NCI-H1092 (cell line): ENCODE measurements at places on chromosomes 3 and 15.

DNA sequence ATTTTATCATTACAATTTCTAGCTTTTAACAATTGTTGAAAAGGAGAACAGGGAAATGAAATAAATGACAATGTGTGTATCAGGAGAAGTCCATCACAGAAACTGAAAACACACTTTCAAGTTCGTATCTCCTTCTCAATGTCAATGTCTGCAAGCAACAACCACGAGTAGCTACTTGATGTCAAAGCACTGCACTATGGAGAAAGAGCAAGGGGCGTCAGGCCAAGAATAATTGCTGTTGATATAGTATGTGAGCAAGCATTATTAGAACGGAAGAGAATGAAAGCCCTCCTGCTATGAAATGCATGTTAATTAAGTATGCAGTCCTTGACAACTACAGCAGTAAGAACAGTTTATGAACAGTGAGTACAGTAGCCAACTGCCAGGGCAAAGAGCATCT is 1250.1 kb downstream of the ZPLD1 start:
- DNase-seq = no peak

DNA sequence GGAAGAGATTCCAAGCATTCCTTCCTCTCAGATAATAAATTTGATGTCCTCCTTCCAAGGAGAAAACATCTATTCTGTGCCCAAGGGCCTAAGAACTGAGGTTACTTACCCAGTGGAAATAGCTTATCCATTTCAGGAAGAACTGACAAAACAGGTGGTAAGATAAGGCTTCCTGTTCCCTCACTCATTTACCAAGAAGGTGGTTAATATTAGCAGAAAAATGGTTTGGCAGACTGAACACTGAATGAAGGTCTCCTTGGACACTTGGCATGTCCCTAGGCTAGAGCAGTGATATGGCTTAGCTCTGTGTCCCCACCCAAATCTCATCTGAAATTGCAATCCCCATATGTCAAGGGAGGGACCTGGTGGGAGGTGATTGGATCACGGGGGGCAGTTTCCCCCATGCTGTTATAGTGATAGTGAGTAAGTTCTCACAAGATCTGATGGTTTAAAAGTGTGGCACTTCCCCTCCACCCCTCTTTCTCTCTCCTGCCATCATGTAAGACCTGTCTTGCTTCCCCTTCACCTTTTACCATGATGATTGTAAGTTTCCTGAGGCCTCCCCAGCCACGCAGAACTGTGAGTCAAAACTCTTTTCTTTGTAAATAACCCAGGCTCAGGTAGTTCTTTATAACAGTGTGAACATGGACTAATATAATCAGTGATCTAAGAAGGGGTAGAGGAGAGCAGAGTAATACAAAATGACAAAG is 127.4 kb downstream of the ST8SIA2 start:
- no peak for DNase-seq

GRCh38 chr15:96285305-96285704 is 45.2 kb upstream of the NR2F2 start:
- no peak for DNase-seq

GRCh38 chr3:122353893-122354401 is 28.9 kb downstream of the CSTA start:
- DNase-seq = no peak

DNA sequence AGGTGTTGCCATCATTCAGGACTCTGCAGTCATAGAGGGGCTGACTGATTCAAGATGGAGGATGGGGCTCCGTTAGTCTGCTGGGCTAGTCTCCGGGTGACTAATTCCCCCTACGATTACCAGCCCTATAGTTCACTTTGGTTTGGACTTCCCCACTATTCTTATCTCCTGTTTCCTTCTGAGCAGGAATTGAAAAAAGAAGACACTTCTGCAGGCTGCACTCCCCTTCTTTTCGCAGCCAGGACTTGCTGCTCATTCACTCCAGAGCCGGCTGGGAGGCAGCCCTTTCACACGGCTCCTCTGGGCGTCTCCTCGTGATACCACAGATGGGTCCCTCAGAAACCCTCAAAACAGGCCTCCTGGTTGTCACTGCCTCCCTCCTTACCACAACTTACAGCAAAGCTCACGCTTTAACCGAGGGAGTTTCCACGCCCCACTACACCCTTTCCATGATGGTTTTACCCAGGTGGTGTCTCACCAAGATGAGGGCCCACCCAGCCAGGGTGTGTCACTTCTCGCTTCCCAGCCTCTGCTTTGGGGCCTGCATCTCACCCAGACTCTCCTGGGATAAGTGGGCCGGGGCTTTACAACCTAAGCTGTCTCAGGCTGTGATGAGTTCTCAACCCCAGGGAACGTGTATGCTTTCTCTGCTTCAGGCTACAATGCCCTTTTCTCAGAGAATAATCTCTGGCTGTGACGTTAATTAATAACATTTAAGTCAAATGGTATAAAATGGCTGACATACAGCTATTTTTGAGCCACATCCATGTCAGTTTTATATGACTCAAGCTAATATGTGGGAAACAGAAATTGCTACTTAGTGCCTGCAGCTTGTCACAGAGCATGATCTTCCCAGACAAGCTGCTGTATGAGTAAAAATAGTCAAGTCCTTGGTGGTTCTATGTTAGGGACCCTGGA is 11.9 kb downstream of the CX3CR1 start:
- DNase-seq = no peak

- no peak for DNase-seq
Measured at GRCh38 chr3:15271785-15272381, 60.5 kb downstream of the SH3BP5 start.

GRCh38 chr15:40048211-40048792 is 9.3 kb upstream of the SRP14 start:
- no peak for DNase-seq

GRCh38 chr3:16606398-16606797 is 1.2 kb upstream of the DAZL start:
- DNase-seq = no peak

DNA sequence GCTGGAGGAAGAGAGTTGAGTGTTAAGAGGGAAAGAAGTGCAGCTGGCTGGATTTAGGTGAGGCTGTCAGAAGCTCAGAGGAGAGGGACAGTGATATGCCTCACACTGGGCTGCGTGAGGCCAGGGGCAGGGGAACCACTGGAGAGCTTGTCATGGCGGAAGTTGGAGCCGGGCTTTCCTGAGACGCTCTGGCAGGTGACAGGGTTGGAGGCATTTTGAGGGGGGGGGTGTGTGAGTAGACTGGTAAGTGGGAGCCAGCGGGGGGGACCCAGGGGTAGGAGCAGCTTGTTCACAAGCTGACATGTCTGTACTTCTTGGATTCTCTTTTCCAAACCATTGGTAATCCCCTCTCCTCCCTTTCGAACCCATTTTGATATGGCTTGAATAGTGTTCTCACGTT is 331.5 kb upstream of the RGMA start:
- DNase-seq = no peak

DNA sequence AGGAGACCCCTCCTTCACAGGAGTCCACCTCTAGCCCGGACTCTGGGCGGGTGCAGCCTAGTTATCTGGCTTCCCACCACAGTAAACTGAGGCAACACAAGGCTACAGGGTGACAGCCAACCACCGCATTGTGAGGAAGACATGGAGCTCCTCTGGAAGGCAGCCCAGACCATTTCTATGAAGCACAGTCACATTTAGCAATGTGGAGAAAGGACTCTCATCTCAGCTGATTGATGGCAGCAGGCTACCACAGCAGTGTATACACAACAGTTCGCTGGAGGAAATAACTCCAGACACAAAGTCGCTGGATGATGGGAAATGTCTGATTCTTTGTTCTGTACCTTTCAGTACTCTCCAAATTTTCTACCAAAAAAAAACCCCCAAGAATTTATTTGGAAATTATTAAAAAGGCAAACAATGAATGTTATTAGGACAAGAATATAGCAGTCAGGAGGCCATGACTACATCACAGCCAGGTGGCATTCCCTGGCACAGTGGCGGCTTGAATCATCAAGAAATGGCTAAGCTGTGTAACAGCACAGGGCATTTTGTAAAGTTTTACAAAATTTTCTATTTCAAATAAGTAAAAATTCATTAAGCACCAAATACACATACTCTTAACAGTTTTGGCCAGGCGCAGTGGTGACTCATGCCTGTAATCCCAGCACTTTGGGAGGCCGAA is 40.1 kb downstream of the FAN1 start:
- DNase-seq = no peak

DNA sequence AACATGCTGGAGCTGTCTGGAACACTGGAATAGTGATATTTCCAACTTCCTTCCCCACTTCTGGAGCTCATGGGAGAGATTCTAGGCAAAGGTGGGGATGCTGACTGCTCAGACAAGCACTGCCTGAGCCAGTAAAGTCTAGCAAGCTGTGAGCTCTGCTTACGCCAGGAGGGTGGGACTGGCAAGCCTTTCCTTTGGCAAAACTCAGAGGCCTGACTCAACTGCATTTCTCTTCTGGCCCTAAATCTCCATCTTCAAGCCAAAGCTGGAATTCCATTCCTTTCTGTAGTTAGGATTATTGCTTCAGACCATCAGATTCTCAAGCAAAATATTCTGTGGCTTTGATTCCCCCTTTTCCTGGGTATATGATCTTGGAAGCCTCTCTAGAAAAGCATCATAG is 20.3 kb upstream of the EPB42 start:
- no peak for DNase-seq
